ENCODE measurements at places on chromosomes 1 and 21. TPM values are rescaled to one million over a fixed set of nuclear protein-coding genes. Genes with fewer than 3 reads are reported as not detected.

DNA sequence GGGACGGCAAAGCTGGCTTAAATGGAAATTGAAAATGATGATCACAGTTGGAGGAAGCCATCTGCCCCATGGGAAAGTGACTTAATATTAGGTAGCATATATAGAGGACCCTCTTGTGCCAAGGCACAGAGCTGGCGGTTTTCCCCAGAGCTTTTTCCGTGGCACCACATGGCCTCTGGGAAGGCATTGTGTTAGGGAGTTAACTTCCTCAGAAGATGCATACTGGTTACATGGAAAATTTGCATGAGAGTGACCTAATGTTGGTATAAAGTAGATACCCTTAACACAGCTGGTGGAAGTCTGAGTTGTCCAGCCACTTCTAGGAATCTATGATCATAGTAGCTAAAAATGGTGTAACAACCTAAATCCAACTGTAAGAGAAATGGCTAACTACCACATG lies 27.3 kb downstream of the CAP1 start:
- DNase-seq = no peak

DNA sequence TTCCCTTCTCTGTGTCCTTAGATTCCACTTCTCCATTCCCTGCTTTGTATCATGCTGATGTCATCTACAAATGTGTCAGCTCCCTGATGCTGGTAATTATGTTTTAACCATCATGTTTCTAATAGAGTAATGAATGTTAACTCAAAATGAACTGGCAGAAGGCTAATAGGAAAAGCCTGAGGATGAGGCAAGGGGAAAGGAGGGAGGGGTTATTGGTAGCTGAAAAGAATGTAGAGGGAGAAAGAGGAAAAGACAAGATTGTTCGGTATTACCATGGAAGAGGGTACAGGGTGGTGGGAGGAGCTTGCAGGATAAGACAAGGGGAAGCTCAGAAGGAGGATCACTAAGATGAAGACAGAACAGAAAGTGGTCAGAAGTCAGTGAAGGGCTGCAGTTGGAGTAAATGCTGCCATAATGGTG lies 150.9 kb downstream of the ZC3H11B start:
- no peak for DNase-seq

DNA sequence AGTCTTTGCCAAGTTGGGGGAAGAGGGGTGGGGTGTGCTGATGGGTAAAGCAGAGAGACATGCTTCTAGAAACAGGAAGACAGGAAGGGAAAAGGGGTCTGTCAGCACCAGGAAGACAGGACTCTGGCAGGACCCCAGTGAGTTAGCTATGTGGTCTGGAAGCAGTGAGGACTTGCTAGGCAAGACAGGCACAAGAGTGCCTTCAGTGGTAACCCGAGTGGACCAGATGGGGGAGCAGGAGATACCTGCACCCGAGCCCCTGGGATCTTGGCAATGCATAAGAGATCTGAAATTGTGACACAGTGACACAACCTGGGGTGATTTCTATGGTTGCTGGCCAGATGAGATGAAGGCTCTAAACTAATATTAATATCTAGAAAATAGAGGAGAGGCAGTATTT lies 7.0 kb downstream of the TLR5 start:
- no peak for DNase-seq

GRCh38 chr1:56286506-56286905 lies 292.9 kb downstream of the PLPP3 start:
- peak; percentile 18 for DNase-seq

- no peak for DNase-seq
These were observed 66.9 kb upstream of the ATP1A1 start for GRCh38 chr1:116306102-116306501.

DNA sequence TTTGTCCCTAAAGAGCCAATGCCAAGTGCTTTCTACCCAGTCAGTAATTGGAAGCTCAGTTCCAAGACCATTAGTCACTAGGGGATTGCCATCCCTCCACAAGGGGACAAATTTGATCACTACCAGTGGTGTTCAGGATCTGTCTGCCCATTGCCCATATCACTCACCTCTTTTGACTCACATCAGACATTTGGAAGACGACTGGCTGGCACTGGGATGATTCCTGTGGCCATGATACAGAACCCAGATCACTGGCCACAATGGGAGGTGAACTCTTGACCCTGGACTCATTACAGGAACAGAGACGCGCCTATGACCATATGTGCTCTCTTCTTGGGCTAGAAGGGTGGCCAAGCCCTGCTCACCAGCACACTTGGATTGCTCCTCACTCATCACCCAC lies 71.0 kb downstream of the COLGALT2 start:
- no peak for DNase-seq

- no peak for DNase-seq
These were observed 193.1 kb upstream of the DAB1 start for GRCh38 chr1:57616921-57617320.

- peak; percentile 99 for DNase-seq
These were observed at the start of gene SH2D5 for GRCh38 chr1:20732588-20733359. Gene SH2D5 (minus strand): TSS chr1:20732703. CDS start chr1:20728044, 4,659 bp downstream.

The C1orf94 gene
- not detected for total RNA-seq

The KRTAP10-1 gene
- total RNA-seq = not detected

The OBSCN gene
- total RNA-seq = 6.4 TPM

The OR6N1 gene
- not detected for total RNA-seq

The ORC1 gene
- 17.7 TPM for total RNA-seq

The BACE2 gene
- 87.7 TPM for total RNA-seq

All from foreskin keratinocyte (primary cell).